ENCODE measurements at places on chromosomes 2 and 18.

DNA sequence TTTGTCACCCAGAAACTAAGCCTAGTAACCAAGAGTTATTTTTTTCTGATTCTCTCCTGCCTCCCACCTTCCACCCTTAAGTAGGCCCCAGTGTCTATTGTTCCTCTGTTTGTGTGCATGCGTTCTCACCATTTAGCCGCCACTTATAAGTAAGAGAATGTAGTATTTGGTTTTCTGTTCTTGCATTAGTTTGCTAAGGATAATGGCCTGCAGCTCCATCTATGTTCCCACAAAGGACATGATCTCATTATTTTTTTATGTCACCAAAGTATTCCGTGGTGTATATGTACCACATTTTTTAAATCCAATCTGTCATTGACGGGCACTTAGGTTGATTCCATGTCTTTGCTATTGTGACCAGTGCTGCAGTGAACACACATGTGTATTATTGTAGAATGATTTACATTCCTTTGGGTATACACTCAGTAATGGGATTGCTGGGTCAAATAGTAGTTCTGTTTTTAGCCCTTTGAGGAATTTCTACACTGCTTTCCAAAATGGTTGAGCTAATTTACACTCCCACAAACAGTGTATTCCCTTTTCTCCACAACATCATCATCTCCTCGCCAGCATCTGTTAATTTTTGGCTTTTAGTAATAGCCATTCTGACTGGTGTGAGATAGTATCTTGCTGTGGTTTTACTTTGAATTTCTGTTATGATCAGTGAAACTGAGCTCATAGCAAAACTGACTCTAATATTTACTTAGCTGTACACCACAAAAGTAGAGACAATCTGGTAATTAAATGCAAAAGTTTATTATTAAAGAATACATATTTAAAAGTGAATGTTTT is 660.1 kb upstream of the SLC8A1 start:
- no peak overlapping the region for H3K27ac ChIP-seq
- H3K4me1 ChIP-seq = no peaks in the 10 kb centered on the region
- no peaks in the 10 kb centered on the region for H3K36me3 ChIP-seq
- no peak for DNase-seq
- no peak overlapping the region for H3K4me3 ChIP-seq
- no peaks in the 10 kb centered on the region for H3K27me3 ChIP-seq

DNA sequence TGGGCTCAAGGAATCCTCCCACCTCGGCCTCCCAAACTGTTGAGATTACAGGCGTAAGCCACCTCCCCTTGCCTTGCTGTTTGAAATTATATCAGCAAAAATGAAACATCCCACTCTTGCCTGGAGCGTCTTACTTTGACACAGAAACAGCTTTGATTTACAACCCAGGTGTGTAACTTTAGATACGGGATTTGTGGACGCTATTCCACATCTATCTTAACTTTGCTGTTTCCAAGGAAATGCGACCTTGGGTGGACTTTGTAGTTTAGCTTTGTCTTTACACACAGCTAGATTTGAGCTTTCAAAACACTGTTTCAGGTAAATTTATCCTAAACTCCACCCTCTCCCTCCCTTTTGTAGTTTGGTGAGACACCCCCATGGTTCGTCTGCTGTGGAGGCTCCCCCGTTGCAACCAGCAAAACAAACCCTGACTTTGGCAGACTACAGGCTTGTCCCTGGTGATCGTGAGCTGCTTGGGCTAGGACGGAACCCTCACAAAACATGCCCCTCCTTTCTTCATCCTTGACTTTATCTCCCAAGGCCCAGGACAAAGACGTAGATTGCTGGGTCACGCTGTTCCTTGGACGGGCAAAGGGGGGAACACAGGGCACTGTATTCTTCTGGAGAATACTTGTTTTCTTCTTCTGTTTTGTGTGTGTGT is 5.5 kb upstream of the MSH6 start:
- no peaks in the 10 kb centered on the region for H3K4me1 ChIP-seq
- no peak overlapping the region for H3K4me3 ChIP-seq
- H3K27me3 ChIP-seq = no peaks in the 10 kb centered on the region
- no peaks in the 10 kb centered on the region for H3K36me3 ChIP-seq
- no peak overlapping the region for H3K27ac ChIP-seq

- no peak overlapping the region for H3K4me3 ChIP-seq
- no peaks in the 10 kb centered on the region for H3K4me1 ChIP-seq
- no peak overlapping the region for H3K27ac ChIP-seq
- H3K36me3 ChIP-seq = no peaks in the 10 kb centered on the region
Observed at GRCh38 chr18:13576598-13576997, 149.8 kb downstream of the FAM210A start.

GRCh38 chr2:38248255-38248654 is 128.8 kb downstream of the ATL2 start:
- DNase-seq = no peak
- H3K27me3 ChIP-seq = no peaks in the 10 kb centered on the region
- no peak overlapping the region for H3K27ac ChIP-seq
- H3K36me3 ChIP-seq = no peaks in the 10 kb centered on the region
- H3K4me3 ChIP-seq = no peak overlapping the region
- H3K4me1 ChIP-seq = peaks cover 16% of the 10 kb centered on the region

- no peak overlapping the region for H3K4me3 ChIP-seq
- H3K27me3 ChIP-seq = no peaks in the 10 kb centered on the region
- DNase-seq = no peak
- no peaks in the 10 kb centered on the region for H3K4me1 ChIP-seq
- no peaks in the 10 kb centered on the region for H3K36me3 ChIP-seq
- H3K27ac ChIP-seq = no peak overlapping the region
Observed at GRCh38 chr2:177625744-177626650, 233.4 kb downstream of the AGPS start.

Data from psoas muscle (tissue), 8 donors.